ENCODE measurements at places on chromosomes 6 and 20.

DNA sequence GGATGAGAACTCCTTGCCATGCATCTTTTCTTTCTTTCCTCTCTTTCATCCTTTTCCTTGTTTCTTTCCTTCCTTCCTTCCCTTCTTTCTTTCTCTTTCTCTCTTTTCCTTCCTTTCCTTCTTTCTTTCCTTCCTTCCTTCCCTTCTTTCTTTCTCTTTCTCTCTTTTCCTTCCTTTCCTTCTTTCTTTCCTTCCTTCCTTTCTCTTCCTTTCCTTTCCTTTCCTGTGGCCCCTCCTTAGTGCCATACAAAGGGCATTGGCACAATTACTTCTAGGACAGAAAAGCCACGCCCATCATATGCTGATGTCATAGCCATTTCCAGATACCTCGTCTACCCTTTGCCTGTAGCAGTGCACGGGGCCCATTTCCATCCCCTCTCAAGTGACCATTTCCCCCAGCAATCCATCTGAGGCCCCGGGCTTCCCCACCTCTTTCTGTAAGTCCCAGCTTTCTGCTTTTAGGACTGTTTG lies 2.2 kb upstream of the CENPB start:
- peaks cover 11% of the 10 kb centered on the region for H3K36me3 ChIP-seq
- peaks cover 31% of the 10 kb centered on the region for H3K4me1 ChIP-seq
- no peak overlapping the region for H3K27ac ChIP-seq
- H3K27me3 ChIP-seq: peaks cover 2% of the 10 kb centered on the region
- DNase-seq: no peak

- no peak overlapping the region for H3K4me3 ChIP-seq
- H3K4me1 ChIP-seq: peaks cover 11% of the 10 kb centered on the region
- no peak overlapping the region for H3K27ac ChIP-seq
- no peak for DNase-seq
- peaks cover 66% of the 10 kb centered on the region for H3K36me3 ChIP-seq
Measured at GRCh38 chr6:151412909-151413308, 21.6 kb upstream of the ZBTB2 start.

DNA sequence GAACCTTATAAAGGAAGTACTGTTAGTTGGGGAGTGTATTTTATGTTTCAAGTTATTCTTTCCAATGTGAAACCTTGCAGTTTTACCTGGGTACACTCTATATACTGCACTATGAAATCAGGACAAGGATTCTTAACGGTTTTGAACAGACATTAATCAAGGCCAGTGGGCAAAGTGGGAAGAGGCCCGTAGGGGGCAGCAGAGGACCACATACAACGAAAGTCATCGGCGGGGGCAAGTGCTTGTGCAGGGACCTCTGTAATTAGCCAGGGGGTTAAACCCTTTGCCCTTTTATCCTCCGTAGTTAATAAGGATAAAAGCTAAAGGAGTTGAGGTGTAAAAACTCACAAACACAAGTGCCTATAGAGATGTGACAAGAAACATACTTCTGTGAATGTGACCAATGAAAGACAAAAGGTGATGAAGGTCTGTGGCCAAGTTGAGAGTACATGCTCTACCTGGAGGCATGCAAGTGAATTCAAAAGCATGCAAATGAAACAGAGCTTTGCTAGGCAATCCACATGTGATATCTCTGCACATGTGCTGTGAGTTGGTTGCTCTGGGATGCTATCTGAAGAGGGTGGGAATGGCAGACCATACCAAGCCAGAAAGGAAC lies 392.7 kb upstream of the MAN1A1 start:
- no peaks in the 10 kb centered on the region for H3K36me3 ChIP-seq
- no peak overlapping the region for H3K4me3 ChIP-seq
- no peaks in the 10 kb centered on the region for H3K27me3 ChIP-seq
- DNase-seq: no peak

- H3K36me3 ChIP-seq: 0 out of 2 replicates have a peak, but pooled peaks cover 1% of the 10 kb centered on the region
- H3K27ac ChIP-seq: no peak overlapping the region
- no peak overlapping the region for H3K4me3 ChIP-seq
Measured at GRCh38 chr6:23446469-23446967, 679.5 kb upstream of the NRSN1 start.
